ENCODE measurements at places on chromosomes 6 and 20.

DNA sequence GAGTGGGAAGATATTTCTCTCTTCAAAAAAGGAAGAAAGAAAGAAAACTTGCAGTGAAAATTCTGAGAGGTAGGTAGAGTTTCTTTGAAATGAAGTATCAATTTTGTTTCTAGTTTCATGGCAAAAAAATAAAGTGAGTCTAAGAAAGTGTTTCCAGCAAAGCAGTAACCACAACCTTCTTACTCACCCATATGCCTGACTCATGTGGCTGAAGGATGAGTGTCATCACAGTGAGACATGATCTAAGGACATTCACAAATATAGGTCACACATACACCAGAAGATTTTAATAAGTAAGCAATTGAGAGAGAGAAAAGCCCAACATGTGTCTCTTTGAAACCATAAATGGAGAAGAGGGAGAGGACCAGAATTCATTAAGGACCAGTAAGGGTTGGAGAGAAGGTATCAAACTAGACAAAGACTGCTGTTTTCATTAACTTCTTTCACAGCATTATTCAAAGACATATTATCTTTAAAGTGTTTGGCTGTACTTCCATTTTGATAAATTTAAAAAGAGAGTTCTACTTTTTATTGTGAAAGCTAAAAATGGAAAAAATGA lies 169.5 kb downstream of the FRK start:
- no peak for DNase-seq

DNA sequence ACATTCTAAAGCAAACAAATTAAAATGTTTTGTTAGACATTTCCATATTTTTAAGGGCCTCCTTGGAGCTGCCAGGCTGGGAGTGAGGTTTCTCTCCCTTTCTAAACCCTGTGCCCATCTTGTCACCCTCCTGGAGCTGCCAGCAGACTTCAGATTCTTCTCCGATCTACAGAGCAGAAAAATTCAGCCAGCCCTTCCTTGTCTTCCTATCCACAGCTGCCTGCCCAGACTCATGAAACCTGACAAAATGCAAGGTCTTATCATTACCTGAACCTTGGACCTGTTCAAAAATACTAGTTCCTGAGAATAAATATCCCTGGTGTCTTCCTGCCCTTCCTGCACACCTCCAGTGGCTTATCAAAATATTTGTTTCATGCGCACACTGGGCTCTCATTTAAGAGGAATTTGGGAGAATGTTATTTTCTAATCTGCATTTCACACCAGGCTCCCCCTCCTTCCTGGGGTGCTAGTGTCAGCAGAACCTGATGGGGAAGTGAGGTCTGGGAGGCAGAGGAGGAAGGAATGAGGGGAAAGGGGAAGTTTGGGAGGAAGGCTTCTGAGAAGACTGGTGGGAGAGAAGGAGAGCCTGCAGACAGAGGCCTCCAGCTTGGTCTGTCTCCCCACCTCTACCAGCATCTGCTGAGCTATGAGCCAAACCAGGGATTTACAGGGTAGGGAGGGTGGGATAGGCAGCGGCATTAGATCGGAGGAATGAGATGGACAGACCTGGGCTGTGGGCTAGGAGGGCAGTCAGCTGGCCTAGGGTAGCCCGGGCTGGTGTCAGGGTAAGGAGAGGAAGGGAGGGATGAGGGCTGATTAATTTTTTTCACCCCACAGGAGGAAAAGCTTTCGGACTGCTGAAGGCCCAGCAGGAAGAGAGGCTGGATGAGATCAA lies at the start of gene AIF1:
TSS of gene AIF1 (plus strand) at position 551 of the 895 bp plus-strand sequence. CDS start at position 647, 96 bp downstream.
- no peak for DNase-seq

- DNase-seq: no peak
Measured at GRCh38 chr20:46230801-46231282, 77.5 kb downstream of the CDH22 start.

GRCh38 chr6:40634429-40634828 lies 47.3 kb upstream of the LRFN2 start:
- no peak for DNase-seq

DNA sequence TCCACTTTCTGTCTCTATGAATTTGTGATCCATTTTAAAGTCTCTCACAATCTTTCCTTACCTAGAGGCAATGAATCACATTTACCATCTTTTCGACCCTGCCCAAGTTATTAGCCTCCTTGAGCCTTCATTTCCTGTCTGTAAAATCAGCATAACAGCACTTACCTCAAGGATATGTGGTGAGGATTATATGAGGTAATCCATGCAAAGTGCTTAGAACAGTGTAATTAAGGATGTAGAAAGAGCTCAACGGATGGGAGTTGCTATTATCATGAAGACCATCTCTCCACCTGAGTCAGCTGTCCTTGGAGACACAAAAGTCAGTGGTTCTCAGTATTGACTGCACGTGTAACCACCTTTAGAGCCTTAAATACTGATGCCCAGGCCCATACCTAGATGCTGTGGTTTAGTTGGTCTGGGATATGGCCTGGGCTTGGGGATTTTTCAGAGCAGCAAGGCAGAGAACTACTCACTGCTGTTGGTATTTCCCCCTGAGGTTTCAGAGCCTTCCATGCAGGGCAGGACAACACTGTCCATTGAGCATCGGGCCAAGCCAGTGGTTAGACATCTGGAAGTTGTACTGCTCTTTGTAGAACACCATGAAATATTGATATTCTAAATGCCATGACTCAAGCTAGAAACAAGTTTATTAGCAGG lies 55.8 kb downstream of the LYRM2 start:
- DNase-seq: no peak

- DNase-seq: no peak
Measured at GRCh38 chr6:155611742-155612141, 156.1 kb upstream of the NOX3 start.

- DNase-seq: peak; percentile 2
Measured at GRCh38 chr6:40845553-40845952, 193.5 kb downstream of the UNC5CL start.

DNA sequence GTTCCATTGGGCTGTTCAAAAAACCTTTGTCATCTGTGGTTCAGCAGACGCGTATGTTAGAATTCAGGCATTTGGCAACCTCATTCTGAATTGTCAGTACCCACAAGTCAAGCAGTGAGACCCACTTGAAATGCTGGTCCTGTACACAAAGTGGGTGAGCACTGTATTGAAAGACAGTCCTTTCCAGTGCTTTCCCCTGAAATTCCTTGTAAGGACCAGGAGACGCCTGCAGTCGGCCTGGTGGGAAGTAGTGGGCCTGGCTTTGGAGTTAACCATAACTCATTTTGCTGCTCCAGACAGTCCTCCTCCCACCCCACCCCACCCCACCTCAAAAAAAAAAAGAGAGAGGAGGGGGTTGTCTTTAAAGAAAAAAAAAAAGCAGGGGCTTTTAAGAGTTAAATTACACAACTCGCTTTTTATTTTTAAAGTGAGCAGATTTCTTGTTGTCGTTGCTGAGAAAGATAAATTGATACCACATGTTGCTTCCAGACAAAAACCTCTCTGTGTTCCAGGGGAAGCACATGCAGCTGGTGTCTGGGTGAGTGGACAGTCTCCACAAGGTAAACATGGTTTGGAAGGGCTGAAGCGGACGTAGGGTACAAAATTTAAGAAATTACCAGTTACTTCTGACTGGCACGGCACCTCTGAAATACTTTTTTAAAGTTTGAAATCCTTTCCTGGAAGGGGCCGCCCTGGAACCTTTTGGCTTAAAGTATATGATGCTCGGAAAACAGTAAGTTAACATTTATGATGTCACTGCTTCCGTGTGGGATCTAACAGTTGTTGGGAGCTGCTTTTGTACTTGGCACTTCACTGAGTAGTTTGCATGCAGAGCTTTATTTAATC lies 95.3 kb downstream of the FOXO3 start:
- DNase-seq: no peak

DNA sequence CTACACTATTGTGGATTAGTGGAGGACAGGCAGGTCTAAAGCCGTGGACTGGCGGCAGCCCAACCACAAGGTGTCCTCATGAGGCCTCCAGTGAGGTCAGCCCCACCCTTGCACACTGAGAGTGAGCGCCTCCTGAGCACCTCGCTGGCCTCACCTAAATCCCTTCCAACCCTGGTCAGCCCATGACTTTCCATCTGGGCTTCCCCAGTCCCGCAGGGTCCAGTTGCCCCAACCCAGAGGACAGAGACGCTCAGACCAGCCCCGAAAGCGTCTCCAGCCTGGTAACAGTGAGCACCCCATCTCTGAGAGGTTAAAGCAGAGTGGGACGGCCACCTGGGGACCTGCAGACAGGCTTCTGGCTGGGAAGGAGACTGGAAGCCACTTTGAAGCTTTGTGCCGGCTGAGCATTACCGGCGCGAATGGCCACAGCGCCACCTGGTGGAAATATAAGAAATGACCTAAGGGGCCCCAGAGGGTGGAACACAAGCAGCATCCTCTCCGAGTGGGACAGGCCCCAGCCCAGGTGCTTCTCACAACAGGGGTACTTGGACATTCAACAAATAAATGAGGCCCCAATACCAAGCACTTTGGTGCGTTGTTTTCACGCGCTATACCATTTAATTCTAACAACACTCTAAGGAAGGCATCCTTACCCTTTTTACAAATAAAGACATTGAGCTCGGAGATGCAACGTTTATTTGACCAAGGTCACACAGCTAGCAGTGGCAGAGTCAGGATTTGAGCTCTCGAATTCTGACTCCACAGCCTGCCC lies 65.7 kb upstream of the TOP1 start:
- peak; percentile 58 for DNase-seq

DNA sequence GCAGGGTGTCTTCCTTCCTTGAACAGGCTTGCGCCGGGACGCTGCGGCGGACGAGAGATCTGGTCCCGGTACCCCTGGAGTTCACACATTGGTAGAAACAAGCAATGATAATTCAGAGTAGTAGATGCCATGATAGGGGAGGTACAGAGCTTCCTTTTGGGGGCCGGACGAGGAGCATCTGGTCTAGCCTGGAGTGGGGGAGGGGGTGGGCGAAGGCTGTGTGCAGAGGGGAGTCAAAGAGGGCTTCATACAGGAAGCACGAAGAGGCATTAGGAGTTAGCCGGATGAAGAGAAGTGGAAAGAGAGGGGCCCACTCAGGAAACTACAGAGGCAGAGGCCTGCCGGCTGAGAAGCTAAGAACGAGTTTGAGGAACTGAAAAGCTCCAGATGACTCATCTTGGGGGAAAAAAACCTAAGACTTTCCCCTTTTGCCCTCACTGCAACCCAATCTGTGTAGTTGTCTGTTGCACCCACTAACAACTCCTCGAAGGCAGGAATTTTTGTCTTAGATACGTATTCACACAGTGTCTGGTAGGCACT lies 611 bp downstream of the CNPY3 start:
- DNase-seq: peak; percentile 48

DNA sequence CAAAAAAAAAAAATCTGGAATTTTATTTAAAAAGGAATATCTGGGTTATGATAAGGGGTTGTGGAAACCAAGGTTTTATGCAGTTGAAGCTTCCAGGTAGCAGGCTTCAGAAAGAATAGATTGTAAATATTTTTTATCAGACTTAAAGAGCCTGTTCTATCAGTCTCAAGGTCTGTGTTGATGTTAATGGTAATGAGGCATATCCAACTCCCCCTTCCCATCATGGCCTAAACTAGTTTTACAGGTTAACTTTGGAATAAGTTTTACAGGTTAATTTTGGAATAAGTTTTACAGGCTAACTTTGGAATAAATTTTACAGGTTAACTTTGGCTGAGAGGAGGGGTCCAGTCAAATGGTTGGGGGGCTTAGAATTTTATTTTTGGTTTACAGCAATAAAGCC lies 92.4 kb downstream of the CD24 start:
- DNase-seq: no peak

Measured in stimulated activated CD4-positive, alpha-beta T cell treated with anti-CD3 and anti-CD28 coated beads, Interleukin-12 subunit alpha, Interleukin-12 subunit beta, amount 100 ng/mL, for 48 hours (primary cell).